Stimulated activated CD8-positive, alpha-beta memory T cell treated with anti-CD3 and anti-CD28 coated beads, Interleukin-4, amount 100 ng/mL, for 48 hours (primary cell): ENCODE measurements at places on chromosomes 1 and 21.

GRCh38 chr1:183989078-183989577 lies 48.4 kb downstream of the COLGALT2 start:
- DNase-seq: peak; percentile 37

DNA sequence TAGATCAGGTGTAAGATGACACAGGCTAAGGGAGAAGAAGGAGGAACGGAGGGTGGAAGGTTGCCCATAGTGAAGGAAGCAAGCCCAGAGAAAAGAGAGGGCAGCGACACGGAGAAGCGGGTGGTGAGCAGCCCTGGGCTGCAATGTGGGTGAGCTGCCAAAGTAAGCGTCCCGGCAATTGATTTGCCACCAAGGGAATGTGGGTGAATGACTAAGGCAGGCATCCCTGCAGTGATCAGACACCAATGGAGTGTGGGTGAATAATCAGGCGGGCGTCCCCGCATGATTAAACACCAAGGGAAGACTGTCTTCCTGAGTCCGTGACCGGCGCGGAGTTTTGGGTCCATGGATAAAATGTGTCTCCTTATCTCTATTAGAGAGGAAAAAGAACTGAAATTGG lies 79.6 kb downstream of the UCHL5 start:
- no peak for DNase-seq

DNA sequence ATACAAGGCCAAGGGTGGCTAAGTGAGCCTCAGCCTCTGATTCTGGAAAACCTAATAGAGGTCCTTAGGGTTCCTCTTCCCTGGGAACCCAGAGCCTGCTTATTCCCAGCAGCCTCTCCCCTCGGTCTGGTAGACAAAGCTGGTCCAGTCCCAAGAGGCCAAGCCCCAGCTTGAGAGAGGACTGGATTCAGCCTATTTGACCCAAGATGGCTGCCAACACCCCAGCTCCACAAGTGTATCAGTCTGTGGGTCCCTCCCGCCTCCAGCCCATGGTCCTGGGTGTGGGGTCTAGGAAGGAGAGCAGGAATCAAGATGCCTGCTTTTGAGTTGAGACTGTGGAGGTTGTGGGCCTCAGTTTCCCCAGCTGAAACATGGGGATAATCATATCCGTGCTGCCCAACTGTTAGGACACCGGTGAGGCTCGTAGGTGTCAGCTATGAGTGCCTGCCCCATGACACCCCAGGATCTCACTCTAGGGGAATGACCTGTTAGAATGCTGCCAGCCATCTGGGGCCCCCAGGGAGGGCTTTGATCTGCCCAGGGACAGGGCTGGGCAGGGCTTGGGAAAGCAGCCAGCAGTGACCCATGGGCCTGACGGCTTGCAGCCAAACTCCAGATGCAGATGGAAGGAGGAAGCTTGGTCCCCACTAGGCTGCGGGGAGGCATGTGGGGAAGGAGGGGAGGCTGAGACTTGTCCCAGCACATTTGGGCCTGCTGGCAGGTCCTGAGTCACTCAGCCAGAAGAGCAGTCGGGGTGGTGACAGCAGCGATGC lies 45.4 kb downstream of the NUAK2 start:
- no peak for DNase-seq

GRCh38 chr1:89734442-89734841 lies 86.4 kb upstream of the LRRC8D start:
- DNase-seq: no peak

GRCh38 chr1:39098546-39099250 lies 72.5 kb downstream of the NDUFS5 start:
- DNase-seq: peak; percentile 73

DNA sequence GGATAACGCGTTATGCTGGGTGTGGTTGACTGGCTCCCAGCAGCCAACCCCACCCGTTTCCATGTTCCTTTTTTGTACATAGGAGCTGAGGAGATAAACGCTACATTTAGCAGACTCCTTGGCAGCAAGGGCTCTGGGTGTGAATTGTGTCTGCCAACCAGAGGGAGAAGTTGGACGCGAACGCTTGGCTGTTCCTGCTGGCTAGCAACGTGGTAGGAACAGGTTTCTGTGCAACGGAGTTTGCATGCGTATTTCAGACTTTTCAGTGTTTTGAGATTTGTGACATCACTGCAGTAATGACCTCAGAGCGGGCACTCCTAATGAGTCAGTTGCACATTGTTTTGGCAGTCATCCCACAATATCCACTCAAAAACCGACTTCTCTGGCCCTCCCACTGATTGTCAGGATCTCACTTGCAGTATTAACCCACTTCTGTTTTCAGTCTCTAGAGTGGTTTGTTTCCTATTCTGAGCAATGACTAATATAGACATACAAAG lies 98.7 kb upstream of the RGS1 start:
- peak; percentile 27 for DNase-seq

DNA sequence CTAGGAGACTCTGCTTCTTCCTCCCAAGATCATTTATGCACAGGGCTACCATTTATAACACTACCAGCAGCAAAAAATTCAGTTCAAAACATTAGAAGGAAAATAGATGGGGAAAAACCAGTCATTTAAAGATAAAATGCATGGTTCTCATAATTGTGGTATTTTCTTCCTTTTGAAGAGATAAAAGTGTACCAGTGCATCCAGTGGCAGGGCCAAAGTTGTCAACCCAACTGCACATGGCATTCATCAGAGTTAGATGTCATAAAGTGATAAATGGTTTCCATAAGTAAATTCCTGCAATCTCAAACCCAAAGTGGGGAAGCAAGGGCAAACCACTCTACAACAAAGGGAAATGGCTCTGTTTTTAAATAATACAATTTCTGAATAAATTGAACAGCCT lies 119.1 kb upstream of the DMRTA2 start:
- no peak for DNase-seq

- DNase-seq: no peak
Observed at GRCh38 chr1:18819203-18819602, 40.3 kb downstream of the TAS1R2 start.

GRCh38 chr1:32413507-32414185 lies 19.4 kb upstream of the BSDC1 start:
- peak; percentile 79 for DNase-seq

DNA sequence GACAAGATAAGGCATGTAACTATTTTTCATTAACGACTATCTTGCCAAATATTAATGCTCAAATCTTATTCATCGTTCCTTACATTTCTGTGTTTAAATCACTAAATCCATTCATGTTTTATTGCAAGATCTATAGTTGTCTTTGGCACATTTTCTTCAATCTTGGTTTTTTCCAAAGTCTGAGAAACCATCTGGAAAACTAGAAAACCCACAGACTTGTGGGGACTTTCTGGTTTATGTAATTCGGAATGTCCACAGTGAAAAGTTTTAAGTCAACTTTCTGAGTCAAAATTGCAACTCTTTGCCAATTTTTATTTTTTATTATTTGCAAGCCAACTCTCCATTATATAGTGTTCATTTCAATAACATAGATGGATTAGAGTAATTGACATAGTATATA lies 520.8 kb upstream of the ADAMTS5 start:
- DNase-seq: no peak

- no peak for DNase-seq
Observed at GRCh38 chr1:245807954-245808719, 653.4 kb downstream of the KIF26B start.
